ENCODE measurements at places on chromosomes 2 and 18.

GRCh38 chr2:48043131-48043700 lies 136.9 kb upstream of the FBXO11 start:
- no peak for DNase-seq

DNA sequence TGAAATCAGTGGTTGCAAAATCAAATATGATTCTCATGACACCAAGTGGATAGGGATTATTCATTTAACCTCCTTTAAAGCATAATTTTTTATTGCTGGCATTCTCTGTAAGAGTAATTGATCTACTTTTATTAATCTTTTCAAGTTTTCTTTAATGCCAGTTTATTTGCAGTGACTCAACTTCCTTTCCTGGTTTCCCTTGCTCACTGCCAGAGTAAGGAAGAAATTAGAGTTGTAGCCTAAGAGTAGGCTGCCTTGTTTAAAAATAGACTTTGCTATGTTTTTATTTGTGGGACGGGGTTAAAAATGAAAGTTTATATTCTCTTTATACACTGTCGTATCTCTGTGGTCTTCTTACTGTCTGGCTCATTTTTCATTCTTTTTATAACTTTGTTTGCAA lies 148.6 kb downstream of the WDR7 start:
- no peak for DNase-seq

DNA sequence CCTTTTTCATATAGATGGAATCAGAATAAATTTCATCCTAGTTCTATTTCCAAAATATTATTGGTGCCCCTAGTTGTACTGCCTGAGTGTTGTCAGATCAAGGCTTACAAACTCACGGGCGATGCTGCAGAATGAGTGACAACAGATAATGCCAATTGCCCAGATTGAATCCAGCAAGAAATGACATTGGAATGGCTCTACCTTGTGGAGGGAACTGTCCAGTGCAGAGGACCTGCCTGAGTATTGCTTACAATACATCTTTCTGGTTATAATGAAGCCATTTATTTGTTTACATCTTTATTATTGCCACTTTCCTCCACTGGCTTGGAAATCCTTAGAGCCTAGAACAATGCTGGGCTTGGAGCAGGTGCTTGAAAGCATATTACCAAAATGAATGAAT lies 7.8 kb upstream of the IL1R2 start:
- no peak for DNase-seq

- no peak for DNase-seq
Measured at GRCh38 chr2:22217881-22218280, 1094.1 kb downstream of the TDRD15 start.

GRCh38 chr2:231288590-231288989 lies 90.2 kb downstream of the ARMC9 start:
- DNase-seq = no peak

Measured in ecto neural progenitor cell (in vitro differentiated cells).